ENCODE measurements at places on chromosomes 16 and 17. TPM values are rescaled to one million over a fixed set of nuclear protein-coding genes. Genes with fewer than 3 reads are reported as not detected.

Gene C1QL1
- total RNA-seq: not detected

Gene SULT1A2
- total RNA-seq: 0.29 TPM

- no peak for DNase-seq
Observed at GRCh38 chr16:974611-975261, 4.0 kb upstream of the LMF1 start.

DNA sequence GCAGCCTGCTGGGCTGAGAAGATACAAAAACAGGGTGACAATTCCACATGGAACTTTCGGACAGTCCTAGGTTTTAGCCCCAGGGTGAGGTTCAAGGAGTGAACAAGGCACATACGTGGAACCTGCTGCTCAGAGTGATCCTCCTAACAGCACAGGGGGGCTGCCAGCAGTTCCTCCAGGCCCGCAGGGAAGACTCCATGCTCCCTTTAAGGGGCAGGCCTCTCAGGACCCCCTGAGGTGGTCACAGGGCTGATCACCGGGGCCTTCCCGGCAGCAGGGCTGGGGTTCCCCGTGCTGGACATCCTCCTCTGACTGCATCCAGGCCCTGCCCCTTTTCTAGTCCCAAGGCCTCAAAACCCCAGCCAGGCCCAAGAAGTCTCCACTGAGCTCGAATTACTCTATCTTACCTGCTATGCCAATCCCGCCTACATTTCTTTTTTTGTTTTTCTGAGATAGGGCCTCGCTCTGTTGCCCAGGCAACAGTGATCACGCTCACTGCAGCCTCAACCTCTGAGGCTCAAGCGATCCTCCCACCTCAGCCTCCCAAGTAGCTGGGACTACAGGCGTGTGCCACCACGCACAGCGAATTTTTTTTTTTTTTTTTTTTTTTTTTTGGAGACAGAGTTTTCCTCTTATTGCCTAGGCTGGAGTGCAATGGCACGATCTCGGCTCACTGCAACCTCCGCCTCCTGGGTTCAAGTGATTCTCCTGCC is 10.4 kb downstream of the CANT1 start:
- DNase-seq: no peak

DNA sequence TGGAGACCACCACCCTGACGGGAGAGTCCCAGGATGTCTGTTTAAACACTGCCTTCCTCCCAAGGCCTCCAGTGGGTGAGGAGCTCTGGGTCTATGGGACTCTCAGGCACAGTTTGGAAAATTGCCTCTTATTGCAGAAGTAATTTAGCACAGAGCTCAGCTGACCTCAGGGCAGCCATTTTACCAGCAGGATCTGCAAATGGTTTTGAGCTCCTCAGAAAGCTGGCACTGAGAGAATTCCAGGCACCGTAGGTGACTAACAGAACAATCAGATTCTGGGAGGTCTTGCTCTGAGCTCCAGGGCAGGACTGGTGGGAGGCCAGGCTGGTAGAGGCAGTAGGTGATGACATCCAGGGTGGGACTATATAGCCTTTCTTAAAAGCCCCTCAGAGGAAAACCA is 17.3 kb upstream of the C16orf74 start:
- no peak for DNase-seq
